ENCODE measurements at places on chromosomes 1 and 21.

DNA sequence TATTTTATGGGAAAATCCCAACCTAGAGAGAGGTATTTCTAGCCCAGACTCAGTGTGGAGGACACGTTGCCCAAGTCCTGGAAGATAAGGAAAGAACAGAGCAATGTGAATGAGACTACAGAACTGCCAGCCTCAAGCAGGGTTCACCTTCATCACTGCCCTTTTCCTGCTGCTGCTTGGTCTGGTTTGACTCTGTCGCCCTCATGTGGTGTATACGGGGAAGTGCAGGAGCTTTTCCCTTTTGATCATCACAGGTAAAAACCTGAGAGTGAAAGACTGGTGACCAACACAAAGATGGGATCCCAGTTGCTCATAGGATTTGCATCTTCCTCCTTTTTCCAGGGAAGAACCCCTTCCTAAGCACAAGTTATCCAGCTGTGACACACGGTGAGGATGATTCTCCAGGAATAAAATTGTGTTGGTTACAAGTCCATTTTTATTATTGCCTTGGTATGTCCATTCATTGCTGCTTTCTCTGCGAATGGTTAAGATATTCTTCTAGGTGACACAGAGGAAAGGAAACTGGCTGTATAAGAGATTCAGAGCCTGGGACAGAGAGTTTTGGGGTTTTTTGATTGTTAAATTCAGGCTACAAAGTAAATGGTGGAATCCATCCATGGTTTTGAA is 89.5 kb upstream of the CD53 start:
- no peak for DNase-seq

DNA sequence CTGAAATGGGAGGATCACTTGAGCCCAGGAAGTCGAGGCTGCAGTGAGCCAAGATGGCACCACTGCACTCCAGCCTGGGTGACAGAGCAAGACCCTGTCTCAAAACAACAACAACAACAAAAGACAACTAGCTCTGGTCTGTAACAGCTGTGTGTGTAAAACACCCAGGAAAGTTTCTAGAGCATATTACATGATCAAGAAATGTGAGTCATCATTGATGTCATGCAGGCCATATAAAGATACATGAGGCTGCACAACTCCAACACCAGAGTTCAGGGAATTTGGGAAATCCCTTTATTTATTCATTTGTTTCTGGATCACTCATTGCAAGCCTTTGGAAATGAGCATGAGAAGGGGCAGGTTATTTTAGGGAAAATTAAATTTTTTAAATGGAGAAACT is 50.3 kb upstream of the CTPS1 start:
- DNase-seq = no peak

- DNase-seq = no peak
Observed at GRCh38 chr21:43758811-43759210, 17.3 kb downstream of the CSTB start.

DNA sequence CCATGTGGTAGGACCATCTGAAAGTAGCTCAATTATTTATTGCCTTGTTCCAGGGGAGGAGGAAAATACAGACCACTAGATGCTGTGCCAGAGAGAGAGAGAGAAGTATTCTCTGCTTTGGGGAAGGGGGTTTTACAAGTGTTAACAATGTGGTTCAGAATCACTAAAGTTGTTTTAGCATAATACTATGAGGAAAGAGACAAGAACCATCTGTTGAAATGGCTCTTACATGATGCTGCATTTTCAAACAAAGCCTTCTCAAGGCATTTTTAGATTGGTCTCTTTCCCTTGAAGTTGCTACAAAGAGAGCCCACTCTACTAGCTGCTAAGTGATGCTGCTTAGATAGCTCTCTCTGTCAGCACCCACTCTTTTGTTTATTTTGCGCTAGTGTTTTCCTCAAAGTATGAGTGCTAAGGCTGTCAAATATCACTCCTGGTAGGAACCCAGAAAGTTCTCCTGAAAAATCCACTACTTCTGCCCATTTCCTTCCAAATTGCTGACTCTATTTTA is 255.1 kb downstream of the NFIA start:
- DNase-seq = no peak

All from GM04503 (cell line).